ENCODE measurements at places on chromosomes 7 and 10. TPM values are rescaled to one million over a fixed set of nuclear protein-coding genes. Genes with fewer than 3 reads are reported as not detected.

DNA sequence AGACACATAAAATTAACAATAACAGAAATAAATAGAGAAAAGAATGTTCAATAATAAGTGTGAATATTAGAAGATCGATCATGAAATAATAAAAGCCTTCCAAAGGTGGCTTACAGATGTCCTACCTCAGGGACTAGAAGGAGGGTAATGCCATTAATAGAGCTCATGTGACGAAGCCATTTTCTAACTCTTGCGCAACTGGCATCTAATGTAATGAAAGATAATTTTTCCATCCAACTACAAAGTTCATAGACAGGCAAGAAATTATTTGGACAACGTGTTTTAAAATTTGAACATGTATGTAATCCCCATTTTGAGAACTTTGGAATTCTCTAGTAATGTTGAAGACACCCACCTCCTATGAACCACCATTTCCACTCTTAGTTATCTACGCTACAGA, 1394.3 kb upstream of the LRRTM3 start:
- DNase-seq: no peak

Gene STRIP2
- total RNA-seq: 13.0 TPM

- DNase-seq: no peak
Measured at GRCh38 chr10:30803058-30803457, 173.5 kb upstream of the LYZL2 start.

- no peak for DNase-seq
Measured at GRCh38 chr7:157998884-157999552, 588.6 kb downstream of the PTPRN2 start.

Gene MYO3A
- total RNA-seq: not detected

DNA sequence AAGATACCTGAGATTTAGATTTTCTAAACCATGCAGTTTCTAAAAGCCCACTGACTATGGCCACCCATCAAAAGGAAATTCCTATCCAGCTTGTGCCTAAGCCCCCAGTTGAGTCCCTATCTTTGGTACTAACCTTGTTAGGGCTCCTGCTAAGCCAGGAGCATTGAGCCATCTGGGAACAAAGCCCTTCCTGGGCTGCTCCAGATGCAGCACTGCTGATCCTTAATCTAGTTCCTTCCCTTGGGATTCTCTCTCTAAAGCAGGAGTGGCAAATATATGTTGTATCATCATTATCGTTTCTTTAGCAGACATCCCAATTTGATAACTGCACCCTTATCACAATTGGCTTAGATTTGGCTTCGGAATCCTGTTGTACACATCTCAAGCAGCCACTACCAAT, 24.7 kb upstream of the PDLIM1 start:
- no peak for DNase-seq

- peak; percentile 46 for DNase-seq
Measured at GRCh38 chr10:5679606-5680005, 5.0 kb upstream of the TASOR2 start.

DNA sequence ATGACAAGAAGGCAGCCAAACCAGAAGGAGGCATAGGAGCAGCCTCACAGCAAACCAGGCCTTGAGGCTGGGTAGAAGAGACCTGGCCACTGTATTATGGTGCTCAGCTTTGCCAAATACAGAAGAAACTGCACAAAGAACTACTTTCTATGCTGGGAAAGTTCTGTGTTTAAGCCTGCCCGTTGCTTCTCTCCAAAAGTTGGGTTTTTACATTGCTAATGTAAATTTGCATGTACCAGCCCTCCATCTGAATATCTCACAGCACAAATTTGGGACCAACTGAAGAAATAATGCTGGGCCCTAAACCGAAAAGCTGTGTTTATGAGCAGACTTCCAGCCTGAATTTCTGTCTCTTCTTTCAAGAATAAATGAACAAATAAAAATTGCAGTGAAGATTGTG, 145.0 kb downstream of the TFEC start:
- DNase-seq: no peak

Gene TUBB8
- total RNA-seq: not detected

Gene SLC26A5
- not detected for total RNA-seq

Gene CLDN4
- total RNA-seq: 6.2 TPM

GRCh38 chr10:6833458-6834011, 253.5 kb upstream of the PRKCQ start:
- DNase-seq: no peak

Gene OPALIN
- not detected for total RNA-seq

DNA sequence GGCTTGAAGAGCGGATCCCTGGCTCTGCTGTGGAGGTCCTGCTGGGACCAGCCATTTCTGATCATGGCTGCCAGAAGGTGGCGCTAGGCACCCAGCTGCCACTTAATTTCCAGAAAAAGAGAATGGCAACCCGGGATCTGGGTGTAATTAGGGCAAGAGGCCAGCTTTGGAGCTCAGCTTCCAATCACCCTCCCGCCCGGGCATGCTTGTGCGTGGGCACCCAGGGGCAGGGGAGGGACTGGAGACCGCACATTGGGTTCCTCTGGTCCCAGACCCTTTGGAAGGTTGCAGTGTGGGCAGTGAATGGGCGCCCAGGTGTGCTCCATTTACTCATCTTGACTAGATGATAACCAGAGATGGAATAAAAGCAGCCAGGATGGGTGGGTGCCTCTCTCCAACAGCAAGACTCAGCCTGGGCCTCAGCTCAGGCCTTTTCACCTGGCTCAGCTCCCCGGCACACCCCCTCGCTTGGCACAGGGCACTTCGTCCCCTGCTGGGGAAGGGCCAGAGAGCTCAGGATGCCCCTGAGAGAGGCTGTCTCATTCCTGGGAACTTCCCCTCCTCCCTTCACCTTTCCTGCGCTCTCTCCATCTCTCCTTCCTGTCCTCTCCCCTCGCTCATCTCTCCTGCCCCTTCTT, 14.7 kb downstream of the FAM241B start:
- DNase-seq: peak; percentile 52

Gene CFAP70
- 1.3 TPM for total RNA-seq

GRCh38 chr10:72322030-72322279, 32.8 kb downstream of the DNAJB12 start:
- no peak for DNase-seq

Gene MPP7
- 5.8 TPM for total RNA-seq

DNA sequence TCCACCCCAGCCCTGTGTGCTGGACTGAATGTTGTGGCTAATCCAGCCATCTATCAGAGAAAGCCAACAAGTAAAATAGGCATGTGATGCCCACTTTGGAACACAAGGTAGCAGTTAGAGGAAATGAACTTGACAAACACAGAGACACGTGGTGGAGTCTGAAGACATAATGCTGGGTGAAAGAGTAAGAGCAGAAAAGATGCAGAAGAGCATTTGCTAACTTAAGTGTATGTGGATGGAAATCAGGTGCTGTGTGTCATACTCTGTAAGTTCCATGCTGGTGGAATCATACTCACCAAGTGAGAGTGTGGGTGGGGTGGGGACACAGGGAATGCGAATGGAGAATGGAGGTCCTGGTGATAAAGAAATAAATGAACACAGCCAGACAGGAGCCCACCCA, 22.8 kb downstream of the WDFY4 start:
- DNase-seq: no peak

DNA sequence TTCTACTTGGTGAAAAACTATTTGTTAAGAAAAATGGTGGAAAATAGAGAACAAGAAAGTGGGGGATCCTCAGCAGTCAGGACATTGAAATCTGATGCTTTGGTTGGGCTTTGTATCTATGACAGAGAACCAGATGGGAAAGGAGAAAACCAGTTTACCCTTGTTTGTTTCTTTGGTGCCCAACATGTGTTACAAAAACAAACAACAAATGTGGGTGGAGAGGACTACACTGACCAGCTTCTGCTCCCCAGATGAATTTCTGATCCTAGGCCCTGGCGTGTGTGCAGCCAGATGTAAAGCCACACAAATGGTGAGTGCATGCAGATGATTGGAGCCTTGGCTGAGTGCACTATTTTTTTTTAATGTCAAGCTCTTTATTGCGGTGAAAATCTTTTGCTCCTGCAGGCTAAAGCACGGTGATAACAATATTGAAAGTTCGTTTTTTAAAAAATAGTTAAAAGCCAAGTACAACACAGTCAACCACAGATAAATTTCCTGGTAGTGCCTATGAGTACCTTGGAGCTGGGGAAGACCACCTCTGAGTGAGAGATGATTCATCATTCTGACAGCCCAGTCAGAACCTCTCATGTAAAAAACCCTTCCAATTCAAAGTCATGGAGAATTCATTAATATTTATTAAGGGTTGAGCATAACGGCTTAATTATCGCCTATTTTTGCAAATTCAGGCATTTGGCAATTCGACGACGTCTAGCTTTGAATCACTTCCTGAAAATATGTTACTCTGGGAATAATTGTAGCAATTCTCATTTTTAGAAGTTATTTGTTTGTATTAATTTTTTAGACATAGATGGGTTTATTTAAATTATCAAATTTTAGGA, 163.7 kb downstream of the AGMO start:
- DNase-seq: no peak

- no peak for DNase-seq
Measured at GRCh38 chr7:149849174-149849573, 11.0 kb downstream of the ZNF862 start.

- DNase-seq: no peak
Measured at GRCh38 chr10:4456279-4456678, 369.7 kb upstream of the AKR1E2 start.

GRCh38 chr10:114517368-114518250, 113.3 kb upstream of the AFAP1L2 start:
- no peak for DNase-seq

GRCh38 chr10:88991899-88992320, 1.3 kb downstream of the FAS start:
- no peak for DNase-seq

- DNase-seq: no peak
Measured at GRCh38 chr7:930975-931758, 23.3 kb downstream of the ADAP1 start.

Gene UCMA
- not detected for total RNA-seq

DNA sequence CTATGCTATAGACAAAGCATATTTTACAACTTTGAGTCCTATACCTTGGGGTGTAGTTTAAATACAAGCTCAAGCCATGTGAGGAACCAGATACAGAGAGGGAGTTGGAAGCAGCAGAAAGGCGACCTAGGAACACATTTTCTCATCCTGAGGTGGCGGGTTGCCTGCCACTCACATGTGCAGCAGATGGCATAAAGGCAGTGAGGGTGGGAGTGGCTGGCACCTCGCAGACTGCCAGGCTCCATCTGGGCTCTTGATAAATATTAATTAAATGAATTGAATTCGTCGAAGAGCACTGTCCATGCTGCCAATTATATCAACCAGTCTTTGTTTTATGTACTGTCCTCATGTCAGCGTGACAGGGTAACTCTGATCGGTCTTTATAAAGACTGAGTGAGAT, 79.0 kb upstream of the SEMA3C start:
- no peak for DNase-seq

Gene SH2D4B
- not detected for total RNA-seq

DNA sequence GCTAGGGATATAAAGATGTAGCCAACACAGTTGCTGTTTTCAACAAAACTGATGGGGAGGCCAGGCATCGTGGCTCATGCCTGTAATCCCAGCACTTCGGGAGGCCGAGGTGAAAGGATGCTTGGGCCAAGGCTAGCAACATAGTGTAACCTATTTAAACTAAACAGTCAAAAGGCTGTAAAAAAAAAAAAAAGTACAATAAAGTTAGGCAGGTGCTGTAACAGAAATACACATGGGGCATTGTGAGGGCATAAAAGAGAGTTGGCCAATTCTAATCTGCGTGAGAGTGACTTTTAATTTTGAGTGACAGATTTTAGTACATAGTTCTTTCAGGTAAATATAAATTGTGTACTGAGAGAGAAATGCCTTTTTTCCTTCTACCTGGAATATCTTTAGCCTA, 6.2 kb downstream of the XRCC2 start:
- no peak for DNase-seq

DNA sequence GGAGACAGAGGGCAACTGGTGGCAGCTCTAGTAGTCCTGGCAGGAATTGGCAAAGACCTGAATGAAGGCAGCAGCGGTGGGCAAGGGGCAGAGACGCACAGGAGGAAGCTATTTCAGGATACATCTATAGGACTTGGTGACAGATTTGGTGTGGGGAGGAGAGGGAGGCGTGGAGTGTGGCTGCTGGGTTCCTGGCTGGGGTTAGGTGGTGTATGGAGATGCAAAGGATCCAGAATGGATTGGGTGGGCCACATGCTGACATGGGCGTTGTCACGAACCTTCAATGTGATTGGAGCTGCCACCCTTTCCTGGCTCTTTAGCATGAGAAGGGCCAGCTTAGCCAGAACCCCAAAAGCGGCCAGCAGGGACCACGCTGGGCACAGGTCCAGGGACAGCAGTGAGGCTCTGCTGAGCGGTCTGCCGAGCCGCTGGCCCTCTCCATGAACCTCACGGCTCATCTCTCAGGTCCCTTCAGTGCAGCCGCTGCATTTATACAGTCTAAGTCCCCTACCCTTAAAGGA, 10.2 kb upstream of the ADCY1 start:
- no peak for DNase-seq

Gene CYP3A5
- not detected for total RNA-seq

Gene AKR1C1
- total RNA-seq: 7.5 TPM

DNA sequence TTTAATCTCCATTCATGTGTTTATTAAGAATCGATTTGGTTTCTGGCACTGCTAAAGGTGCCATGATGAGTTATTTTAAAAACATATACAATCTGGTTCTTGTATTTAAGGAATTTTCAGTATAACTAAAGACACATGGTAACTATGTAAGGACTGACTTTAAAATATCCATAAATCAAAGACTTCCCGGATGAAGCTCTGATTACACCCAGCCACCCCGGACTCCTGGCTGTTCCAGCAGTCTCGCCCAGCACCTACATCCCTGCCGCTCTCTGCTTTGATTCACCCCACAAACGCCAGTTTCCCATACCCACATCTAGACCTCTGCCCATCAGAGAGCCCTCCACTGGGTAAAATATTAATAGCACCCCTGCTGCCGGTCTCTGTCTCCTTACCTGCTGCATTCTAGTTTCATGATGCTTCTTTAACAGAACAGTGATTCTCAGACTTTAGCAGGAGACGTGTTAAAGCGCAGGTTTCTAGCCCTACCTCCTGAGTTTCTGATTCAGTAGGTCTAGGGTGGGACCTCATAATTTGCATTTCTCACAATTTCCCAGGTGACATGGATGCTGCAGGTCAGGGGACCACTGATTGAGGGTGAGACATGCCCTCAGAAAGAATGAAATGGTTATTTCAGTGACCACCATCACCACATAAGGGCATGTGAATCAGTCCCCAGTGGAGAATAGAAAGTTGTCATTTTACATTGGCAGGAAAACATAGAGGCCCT, 185.7 kb downstream of the KIAA1217 start:
- no peak for DNase-seq

DNA sequence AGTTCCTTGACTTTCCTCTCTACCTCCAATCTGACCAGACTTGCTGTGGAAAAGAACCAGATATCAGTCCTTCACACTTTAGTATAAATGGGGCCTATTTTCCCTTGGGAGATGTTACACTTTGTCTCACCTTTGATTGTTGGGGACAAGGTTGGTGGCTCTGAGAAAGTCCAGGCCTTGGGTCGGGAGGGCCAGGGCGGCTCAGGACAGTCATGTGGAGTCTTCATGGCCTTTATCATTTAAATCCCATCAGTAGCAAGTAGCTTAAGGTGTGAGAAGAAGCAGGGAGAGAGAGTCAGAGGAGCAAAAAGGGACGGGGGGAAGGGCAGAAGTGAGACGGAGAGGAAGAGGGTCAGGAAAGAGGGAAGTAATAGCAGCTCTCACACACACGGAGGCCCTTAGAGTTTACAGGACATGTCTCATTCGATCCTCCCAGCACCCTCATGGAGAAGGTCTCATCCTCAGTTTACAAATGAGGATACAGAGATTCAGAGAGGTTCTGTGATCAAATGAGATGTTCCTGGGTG, 40.5 kb downstream of the TBATA start:
- no peak for DNase-seq

Gene GPRIN2
- 3.7 TPM for total RNA-seq

- DNase-seq: no peak
Measured at GRCh38 chr7:32346253-32346652, 143.9 kb downstream of the LSM5 start.
